ENCODE measurements at places on chromosomes 1 and 21.

GRCh38 chr1:92709738-92710137 lies 75.2 kb downstream of the EVI5 start:
- DNase-seq = no peak

- DNase-seq = no peak
Observed at GRCh38 chr21:25949701-25950100, 214.9 kb downstream of the GABPA start.

- DNase-seq = no peak
Observed at GRCh38 chr1:26285366-26286063, 5.6 kb downstream of the SH3BGRL3 start.

GRCh38 chr1:156062189-156062588 lies 1.2 kb downstream of the RAB25 start:
- no peak for DNase-seq

- no peak for DNase-seq
Observed at GRCh38 chr1:118101515-118101844, 83.5 kb downstream of the SPAG17 start.

GRCh38 chr1:44217809-44218410 lies 4.6 kb downstream of the DMAP1 start:
- peak; percentile 71 for DNase-seq

DNA sequence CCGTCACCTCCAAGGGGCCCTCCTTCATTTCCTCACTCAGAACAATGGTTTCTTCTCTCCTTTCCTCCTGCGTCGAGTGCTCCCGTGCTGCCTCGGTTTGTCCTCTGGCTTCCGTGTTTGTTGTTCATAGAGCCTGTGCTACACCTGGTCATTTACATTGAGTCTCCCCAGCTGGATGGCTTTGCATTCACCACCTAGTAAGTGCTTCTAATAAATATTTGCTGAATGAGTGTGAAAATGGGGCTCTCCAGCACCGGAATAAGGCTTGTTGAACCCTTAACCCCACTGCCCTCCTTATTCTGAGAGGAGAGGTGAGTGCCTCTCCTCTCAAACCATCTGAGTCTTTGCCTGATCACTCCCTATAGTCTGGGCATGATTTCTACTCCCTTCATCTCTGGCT lies 104.9 kb downstream of the CNIH3 start:
- no peak for DNase-seq

DNA sequence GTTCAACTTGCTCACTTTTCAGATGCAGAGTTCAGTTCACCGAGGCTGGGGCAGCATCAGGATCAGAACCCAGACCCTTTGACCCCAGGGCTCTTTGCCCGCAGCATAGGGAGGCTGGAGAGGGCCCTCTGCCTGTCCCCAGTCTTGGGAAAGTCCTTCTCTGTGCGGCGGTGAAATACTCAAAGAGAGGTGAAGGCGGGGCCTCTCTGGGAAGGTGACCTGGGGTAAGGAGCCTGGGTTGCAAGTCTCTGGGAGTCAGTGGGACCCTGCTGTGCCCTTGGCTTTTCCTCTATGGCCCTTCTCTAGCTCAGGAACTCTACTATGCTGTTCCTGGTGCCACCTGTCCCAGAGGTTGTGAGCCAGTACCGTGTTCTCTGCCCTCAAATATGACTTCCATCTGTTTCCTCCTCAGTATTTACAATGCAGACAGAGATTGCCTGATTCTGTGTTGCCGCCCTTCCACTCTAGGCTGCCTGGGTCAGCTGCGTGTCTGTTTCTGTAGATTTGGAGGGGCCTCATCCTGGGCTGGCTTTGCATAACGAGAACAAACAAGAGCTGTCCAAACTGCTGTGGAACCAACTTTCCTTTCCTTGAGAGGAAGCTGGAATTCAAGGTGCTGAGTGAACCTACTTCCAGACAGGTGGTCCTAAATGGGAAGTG lies 18.7 kb upstream of the ZBTB21 start:
- DNase-seq = no peak

DNA sequence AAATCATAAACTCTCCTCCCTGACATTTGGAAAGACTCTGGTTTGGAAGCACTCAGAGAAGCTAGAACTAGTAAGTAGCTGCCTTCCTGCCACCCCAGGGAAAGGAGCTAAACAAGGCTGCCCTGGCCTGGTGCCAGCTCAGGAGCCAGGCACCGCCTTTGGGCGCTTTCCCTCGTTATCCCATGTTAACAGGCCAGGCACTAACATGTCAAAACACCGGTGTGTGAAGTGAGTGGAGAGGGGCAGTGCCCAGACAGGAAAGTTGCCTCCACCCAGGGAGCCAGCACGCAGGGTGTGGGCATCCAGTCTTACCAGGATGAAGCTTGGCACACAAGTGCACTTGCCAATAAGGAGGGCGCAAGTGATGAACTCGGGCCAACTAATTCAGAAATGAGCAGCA lies 346.8 kb downstream of the RRAGC start:
- DNase-seq = no peak

All from CD4-positive, alpha-beta T cell (primary cell).